ENCODE measurements at places on chromosomes 6 and 20.

GRCh38 chr20:58308290-58308679 lies 1.2 kb upstream of the RAB22A start:
- H3K4me3 ChIP-seq, result peak overlapping the region; percentile 81
- H3K36me3 ChIP-seq, result no peaks in the 10 kb centered on the region
- H3K27ac ChIP-seq, result peak overlapping the region; percentile 70
- no peaks in the 10 kb centered on the region for H3K27me3 ChIP-seq
- H3K4me1 ChIP-seq, result peaks cover 54% of the 10 kb centered on the region

- no peak for DNase-seq
- H3K27ac ChIP-seq, result no peak overlapping the region
- H3K27me3 ChIP-seq, result no peaks in the 10 kb centered on the region
Observed at GRCh38 chr20:25338112-25339023, 52.3 kb downstream of the ABHD12 start.

DNA sequence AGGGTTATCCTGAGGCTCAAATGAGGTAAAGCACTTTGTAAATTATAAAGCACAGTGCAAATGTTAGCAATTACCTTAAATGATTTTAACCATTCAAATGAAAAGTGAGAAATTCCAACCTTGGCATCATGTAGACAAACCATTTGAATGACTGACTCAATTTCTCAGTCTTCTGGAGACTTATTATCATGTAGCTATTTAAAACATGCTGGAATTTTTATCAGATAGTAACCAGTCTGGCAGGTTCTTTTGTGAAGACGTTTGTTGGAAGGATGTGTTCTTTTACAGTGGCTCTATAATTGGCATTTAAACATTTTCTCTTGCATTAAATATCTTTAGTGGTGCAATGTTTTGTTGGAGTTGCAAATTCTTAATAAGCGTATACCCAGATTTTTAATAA lies 386.6 kb downstream of the NKAIN2 start:
- H3K27me3 ChIP-seq, result no peaks in the 10 kb centered on the region
- no peak for DNase-seq
- H3K36me3 ChIP-seq, result no peaks in the 10 kb centered on the region
- no peaks in the 10 kb centered on the region for H3K4me1 ChIP-seq
- no peak overlapping the region for H3K27ac ChIP-seq

DNA sequence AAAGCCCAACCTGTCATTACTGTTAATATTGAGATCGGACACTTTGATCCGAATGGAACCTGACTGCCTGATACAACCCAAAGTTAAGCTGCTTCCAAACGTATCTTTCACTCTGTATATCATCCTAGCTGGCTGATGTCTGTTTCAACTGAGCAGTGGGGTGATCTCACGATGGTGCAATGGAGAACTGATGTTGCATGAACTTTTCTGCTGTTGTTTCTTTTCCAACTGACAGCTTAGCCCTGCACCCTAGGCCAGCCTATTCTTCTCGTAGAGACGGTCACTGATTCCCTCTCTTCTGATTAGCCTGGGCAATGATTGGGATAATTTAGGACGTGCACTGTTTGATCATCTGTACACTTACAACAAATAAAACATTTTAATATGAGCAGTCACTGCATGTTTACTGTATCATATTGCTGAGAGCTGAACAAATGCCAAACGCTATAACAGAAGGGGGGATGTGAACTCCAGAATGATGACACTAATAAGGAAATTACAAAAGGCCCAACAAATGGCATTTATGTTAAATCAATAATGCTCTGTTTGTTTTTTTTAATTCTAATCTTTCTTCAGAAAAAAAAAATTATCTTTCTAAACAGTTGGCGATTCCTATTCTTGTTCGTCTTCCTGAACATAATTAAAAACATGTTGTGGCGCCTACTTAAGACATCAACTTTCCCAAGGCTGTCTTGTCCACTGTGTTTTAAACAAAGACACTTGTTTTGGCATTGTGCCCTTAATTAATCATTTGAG lies 184.8 kb downstream of the ZNF217 start:
- no peaks in the 10 kb centered on the region for H3K36me3 ChIP-seq
- H3K4me1 ChIP-seq, result no peaks in the 10 kb centered on the region
- H3K27me3 ChIP-seq, result no peaks in the 10 kb centered on the region
- no peak overlapping the region for H3K4me3 ChIP-seq
- H3K27ac ChIP-seq, result no peak overlapping the region

GRCh38 chr6:51137777-51138176 lies 319.1 kb downstream of the TFAP2B start:
- no peak for DNase-seq
- no peak overlapping the region for H3K27ac ChIP-seq
- no peaks in the 10 kb centered on the region for H3K27me3 ChIP-seq
- H3K4me3 ChIP-seq, result no peak overlapping the region
- no peaks in the 10 kb centered on the region for H3K4me1 ChIP-seq
- no peaks in the 10 kb centered on the region for H3K36me3 ChIP-seq
